Activated effector memory CD4-positive, alpha-beta T cell treated with Interleukin-2 at 50 U/mL for 16 hours (primary cell): ENCODE measurements at places on chromosomes 7 and 10.
A peak's percentile ranks its signal among the peaks of the same experiment; 100 is the strongest.

DNA sequence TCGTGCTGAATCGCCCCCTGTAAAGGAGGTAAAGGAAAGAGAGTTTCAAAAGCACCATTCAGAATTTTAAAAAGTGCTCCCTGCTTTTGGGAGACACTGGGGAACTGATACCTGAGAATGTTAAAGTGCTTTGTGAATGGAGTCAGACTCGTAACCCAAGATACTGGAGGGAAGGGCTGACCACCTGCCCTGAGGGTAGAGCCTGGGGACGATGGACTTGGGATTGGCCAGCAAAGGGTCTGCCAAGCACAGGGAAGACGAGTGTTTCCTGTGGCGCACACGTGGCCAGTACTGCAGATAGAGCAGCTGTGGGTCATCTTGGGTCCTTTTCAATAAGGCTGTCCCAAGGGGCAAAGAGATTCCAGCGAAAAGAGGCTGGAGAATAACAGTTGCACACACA lies 1284.1 kb upstream of the AUTS2 start:
- no peak for DNase-seq

GRCh38 chr7:27091941-27092818 lies 3.6 kb downstream of the HOXA1 start:
- no peak for DNase-seq

DNA sequence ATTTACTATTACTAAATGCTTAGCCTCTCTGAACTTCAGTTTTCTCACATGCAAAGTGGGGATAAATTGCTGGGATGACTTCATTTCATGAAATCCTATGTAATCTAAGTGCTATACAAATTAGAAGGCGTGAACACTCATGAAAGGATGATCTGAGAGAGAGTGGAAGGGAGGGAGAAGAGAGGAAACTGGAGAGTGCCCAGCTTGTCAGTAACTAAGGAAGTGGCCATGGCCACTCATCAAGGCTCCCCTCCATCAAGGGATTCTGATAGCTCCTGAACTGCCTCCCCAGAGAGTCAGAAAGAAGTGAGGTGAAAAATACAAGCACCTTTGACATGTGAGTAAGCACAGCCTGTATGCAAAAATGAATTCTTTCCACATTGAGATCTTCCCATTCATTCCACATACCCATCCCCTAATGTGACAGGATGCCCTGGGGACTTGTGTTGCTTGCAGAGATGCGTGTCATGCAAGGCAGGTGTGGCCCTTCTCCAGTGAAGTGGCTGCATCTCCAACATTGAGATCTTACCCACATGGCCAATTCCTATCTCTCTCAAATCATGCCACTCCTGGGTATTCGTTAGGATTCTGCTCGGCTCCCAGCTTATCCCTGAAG lies 76.5 kb upstream of the ITPRID1 start:
- DNase-seq: no peak

DNA sequence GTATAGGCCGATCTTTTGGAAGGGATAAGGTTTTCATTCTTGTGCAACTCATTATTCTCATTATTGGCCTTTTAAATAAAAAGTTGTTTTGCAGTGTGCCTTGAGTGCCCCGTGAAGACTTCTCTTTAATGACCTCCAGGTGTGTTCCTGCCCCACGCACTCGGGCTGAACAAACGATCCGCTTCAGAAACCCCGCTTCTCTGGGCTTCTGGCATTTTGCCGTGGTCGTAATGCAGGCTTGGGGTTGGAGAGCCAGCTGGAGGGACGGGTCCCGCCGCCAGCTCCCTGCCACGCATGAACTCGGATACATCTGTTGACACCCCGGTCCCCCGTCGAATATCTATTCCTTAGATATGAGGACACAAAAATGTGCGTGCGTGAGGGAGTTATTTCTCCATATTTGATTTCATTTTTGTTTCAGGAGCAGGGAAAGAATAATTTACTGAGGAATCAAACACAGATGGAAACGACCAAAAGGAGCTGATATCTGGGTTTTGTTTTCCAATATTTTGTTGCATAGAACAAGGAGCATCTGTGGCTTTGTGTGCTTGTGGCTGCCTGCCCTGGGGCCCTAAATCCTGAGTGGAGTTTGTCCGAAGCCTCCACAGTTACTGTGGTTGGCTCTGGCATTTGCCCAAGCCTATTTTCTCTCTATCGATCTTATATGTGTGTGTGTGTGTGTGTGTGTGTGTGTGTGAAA lies 17.0 kb upstream of the TTYH3 start:
- no peak for DNase-seq

DNA sequence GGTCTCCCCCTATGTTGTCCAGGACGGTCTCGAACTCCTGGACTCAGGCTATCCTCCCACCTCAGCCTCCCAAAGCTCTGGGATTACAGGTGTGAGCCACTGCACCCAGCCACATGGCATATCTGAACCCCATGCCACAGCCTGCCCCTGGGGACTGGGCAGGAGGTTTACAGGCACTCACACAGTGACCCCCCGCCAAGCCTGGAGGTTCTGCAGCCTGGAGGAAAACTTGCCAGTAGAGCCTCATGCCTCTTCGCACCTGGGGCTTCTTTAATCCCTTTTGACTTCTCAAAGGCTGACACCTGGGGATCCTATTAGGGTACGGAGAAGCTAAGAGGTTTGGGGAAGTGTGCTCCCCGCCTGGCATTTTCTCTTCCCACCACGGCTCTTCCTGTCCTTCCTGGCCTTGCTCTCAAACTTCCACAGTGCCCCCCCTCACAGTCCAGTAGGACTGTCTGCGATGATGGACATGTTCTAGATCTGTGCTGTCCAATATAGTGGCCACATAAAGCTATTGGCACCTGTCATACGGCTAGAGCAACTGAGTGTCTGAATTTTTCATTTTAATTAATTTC lies 11.4 kb upstream of the KCP start:
- DNase-seq: no peak

- DNase-seq: peak; percentile 66
Observed at GRCh38 chr7:131654668-131655326, 98.4 kb upstream of the PODXL start.

GRCh38 chr7:47521816-47522561 lies 59.9 kb downstream of the TNS3 start:
- DNase-seq: no peak

DNA sequence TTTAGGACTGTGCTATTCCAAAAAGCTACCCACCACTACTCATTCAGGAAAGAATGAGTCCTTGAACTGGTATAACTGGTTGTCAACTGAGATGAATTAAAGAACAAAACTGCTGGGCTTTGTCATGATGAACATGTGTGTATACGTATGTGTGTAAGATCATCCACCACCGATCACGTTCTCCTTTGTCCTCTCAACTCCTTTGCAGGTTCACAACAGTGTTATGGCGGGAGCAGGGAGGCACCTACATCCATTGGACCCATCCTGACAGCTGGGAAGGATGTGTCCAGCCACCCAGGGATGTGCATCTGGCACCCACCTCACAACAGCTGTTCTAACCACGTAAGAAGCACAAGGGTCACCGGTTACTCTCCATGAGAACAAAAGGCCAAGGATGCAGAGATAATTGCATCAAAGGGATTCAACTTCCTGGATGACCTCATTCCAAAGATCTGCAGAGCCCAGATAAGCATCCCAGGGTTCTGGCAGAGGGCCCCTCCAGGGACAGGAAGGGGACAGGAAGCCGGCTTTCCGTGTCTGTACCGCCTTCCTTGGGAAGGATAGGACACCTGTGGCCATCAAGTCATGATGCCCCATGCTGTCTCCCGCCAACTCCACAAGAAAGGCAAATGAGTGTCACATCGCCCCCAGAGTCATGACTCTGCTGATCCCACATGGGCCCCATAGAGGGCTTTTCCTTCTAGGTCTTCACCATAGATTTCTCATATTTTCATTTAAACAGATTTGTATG lies 66.1 kb downstream of the STEAP1B start:
- no peak for DNase-seq

DNA sequence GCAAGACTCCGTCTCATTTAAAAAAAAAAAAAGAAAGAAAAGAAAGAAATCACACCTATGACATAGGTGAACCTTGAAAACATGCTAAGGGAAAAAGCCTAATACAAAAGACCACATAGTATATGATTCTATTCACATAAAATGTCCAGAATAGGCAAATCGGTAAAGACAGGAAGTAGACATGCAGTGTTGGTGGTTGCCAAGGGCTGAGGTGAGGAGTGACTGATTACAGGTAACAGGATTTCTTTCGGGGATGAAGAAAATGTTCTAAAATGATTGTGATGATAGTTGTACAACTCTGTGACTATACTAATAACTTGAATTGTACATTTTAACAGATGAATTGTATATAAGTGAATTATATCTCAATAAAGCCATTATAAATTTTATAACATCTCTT lies 3.3 kb downstream of the XPNPEP1 start:
- no peak for DNase-seq

DNA sequence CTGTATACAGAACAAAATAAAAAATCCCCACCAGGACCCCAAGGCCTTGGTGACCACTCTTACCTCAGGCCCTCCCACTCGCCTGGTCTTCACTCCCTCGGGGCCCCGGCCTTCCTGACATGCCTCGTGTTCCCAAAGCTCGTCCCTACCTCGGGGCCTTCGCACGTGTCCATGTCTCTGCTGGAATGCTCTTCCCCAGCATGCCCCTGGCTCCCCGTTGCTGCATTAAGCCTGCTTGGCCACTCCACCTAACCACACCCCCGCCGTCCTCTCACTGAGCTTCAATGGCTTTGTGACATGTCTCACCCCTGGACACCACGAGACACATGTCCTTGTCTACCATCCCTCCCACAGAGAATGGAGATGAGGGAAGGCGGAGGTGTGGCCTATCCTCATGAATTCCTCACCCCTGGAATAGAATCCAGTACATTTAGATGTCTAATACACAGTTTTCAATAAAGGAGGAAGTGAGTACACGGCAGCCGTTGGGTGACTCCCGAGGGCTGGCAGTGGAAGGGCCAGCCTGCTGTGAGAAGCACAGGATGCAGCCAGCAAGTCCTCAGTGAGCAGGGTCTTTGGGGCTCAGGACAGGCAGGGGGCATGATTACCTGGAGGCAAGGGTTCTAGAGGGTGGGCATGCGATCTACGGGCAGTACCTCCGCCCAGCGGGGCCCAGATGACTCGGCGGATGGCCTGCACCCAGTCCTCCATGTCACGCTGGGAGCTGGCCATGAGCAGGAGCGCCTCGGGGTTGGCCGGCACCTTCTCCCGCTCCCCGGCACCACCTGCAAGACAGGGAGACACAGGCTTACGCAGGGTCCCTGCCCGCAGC lies 125.7 kb downstream of the ARHGAP22 start:
- DNase-seq: no peak

DNA sequence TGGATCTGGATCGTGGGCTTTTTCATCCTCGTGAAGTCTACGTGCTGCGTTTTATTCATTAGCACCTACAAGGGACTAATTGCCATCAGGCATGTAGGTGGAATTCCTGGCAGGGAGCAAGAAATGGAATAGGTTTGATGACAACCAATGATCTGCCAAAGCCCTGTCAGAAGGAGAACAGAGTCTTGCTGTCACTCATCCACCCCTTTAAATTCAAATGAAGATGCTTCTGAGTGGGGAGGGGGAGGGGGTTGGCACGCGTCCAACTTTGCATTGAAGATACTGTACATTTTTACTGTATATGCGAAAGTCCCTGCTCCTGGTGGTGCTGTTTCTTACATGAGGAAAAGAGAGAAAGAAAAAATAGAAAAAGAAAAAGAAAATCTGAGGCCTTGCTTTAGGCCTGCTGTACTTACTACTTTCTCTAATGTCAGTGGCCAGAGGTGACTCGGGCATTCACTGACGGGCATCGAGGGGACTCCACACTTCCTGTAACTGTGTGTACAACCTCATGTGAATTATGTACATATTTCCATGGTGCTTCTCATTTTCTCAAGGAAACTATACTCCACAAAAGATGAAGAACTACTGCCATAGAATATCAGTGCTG lies 569.1 kb downstream of the INHBA start:
- no peak for DNase-seq

GRCh38 chr10:129846991-129847391 lies 117.1 kb downstream of the EBF3 start:
- DNase-seq: no peak

DNA sequence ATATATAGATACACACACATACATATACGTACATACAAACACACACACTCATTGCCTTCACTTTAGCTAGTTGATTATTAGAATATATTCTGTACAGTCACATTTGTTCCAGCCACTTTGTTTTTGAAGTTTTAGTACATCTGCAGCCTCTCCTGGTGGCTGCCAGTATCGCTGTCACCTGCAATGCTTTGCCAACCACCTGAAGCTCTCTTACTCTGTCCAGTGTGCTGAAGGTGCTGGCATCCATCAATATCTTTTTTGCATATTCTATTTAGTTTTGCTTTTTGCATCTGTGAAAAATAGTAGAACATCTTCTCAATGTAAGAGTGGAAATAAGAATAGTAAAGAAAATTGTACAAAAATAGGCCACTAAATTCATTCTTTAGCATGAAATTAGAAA lies 388.6 kb downstream of the EXOC4 start:
- no peak for DNase-seq

GRCh38 chr10:118732245-118733165 lies 22.3 kb downstream of the CACUL1 start:
- no peak for DNase-seq

DNA sequence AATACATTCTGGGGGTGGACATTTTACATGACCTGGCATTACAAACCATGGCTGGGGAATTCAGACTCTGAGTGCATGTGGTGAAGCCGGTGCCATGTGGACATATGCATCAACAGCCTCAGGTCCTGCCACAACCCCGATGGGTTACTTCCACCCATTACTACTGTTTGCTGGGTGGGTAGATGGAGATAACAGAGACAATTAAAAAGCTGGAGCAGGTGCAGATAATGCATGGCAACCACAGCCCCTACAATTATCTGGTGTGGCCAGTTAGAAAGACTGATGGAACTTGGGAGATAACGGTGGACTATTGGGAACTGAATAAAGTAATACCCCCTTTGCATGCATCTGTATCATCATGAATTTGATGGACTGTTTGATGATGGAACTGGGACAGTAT lies 21.6 kb upstream of the ADAMTS14 start:
- no peak for DNase-seq

- DNase-seq: no peak
Observed at GRCh38 chr7:1777122-1777521, 107.0 kb downstream of the ELFN1 start.

DNA sequence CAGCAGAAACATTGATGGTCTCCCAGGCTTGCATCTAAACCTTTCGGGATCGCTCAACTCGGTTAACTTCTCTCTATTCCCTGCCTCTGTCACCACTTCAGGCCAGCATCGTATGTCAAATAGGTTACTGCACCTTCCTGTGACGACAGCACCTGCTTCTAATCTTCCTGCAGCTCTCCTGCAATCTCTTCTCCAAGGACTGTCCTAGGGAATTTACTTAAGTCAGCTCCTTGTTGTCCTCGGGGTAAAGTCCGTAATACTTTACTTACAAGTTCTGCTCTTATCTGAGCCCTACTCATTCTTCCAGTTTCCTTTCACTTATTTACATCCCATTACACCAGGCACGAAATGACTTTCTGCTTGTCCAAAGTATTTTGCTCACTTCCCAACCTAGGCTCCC lies 372.7 kb upstream of the AKR1E2 start:
- no peak for DNase-seq

GRCh38 chr10:10460451-10460850 lies 557.2 kb upstream of the CELF2 start:
- no peak for DNase-seq

GRCh38 chr10:70457759-70458305 lies 16.4 kb upstream of the NODAL start:
- DNase-seq: no peak
